GM12865 (cell line): ENCODE measurements at places on chromosomes 12 and 14.

- no peak for DNase-seq
Observed at GRCh38 chr12:87310126-87310525, 719.1 kb downstream of the C12orf50 start.

GRCh38 chr14:106778986-106779385 is 1252.6 kb downstream of the TMEM121 start:
- DNase-seq, result no peak

- DNase-seq, result no peak
Observed at GRCh38 chr14:60573943-60574495, 65.1 kb downstream of the SIX6 start.

DNA sequence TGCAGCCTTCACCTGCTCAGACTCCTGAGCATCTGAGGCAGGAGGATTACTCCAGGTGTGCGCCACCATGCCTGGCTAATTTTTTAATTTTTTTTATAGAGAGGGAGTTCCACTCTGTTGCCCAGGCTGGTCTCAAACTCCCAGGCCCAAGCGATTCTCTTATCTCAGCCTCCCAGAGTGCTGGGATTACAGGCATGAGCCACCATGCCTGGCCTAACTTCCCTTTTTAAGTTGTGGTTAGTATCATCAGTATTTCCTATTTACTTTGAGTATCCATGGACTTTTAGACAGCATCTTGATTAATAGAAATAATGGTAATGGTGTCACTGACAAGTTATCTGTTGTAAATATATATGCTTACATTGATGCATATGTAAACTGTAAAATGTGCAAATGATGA is 116.9 kb downstream of the FGD4 start:
- no peak for DNase-seq

DNA sequence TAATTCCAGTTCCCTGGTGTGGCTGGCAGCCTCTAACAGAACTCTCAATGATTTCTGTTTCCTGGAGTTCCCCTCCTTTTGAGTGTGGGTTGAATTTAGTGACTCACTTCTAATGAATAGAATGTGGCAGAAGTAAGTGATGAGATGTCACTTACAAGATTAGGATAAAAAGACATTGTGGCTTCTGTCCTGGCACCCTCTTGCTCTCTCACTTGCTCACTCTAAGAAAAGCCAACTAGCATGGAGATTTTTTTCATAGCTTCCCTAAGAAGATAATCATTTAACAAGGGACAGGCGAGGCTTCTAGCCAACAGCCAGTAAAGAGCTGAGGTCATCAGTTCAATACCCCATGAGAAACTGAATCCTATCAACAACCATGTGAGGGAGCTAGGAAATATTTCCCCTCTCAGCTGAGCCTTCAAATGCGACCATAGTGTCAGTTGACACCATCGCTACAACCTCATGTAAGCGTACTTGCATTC is 156.7 kb downstream of the TMTC3 start:
- DNase-seq, result peak; percentile 28

DNA sequence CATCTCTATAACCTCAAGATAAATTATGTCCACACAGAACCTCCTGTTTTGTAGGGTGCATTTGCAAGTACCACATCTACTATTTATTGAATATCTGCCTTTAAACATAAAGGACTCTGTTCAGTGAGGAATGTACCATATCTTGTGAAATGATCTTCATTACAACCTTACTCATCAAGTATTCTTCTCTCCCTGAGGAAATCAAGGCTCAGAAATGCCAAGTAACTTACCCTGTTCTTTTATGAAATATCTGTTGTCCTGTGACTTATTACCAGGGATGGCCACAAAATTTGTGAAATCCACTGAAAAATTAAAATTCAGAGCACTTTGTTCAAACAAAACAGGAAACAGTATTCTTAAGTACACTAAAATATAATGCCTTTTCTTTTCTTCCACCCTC is 366.7 kb downstream of the GALC start:
- no peak for DNase-seq

- DNase-seq, result peak; percentile 55
Observed at GRCh38 chr12:30840715-30841114, 85.8 kb upstream of the TSPAN11 start.

DNA sequence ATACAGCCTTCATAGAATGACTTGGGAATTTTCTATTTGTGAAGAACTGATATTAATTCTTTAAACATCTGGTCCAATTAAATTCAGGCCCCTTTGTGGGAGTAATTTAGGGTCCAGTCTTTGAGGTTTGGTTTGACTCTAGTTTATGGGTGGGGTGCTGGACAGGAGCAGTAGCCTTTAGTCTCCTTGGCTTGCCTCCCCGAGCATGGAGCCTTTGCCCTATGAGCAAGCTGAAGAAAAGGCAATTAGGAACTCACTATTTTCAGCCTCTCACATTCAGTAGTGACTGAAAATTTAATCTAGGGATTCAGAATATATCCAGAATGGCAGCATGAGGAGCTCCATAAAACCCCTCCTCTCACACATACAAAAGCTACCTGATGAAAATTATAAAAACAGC is 161.1 kb downstream of the TRHDE start:
- DNase-seq, result no peak

- peak; percentile 84 for DNase-seq
Observed at GRCh38 chr14:20630340-20631022, 11.0 kb downstream of the OR6S1 start.

- peak; percentile 8 for DNase-seq
Observed at GRCh38 chr12:39692258-39692853, 72.8 kb upstream of the ABCD2 start.

- DNase-seq, result peak; percentile 50
Observed at GRCh38 chr12:32302218-32303173, 96.9 kb upstream of the FGD4 start.

DNA sequence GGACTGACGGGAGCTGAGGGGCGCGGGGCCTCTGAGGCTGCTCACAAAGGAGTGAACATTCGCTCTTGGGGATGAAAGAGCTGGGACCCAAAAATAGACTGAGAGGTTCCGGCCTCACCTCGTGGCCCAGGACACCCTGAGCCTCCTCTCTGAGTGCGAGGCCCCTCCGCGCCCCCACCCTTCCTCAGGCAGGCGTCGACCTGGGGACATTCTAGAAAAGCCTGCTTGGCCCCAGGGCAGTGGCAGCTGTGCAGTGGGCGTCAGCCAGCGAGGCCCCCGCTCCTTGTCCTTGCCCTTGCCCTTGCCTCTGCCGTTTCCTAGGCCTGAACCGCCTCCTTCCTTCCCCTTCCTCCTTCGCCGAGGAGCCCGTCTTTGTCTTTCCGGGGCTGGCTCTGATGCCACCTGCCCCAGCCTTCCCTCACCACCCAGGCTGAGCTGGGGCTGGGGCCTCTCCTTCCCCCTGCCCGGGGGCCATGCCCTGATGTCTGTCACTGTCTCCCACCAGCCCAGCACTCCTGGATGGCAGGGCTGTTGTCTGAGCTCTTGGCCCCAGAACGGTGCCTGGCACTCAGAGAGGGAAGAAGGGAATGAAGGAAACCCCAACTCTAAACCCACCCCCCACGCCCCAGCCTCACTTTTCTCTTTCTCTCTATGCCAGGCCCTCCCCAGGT is 208.2 kb upstream of the RTL1 start:
- no peak for DNase-seq

GRCh38 chr12:114729731-114730130 is 45.8 kb upstream of the TBX3 start:
- DNase-seq, result no peak

- no peak for DNase-seq
Observed at GRCh38 chr14:106610691-106611090, 1084.3 kb downstream of the TMEM121 start.

- DNase-seq, result peak; percentile 44
Observed at GRCh38 chr12:128796439-128797118, 27.2 kb downstream of the SLC15A4 start.

- DNase-seq, result peak; percentile 62
Observed at GRCh38 chr12:8860165-8860961, 37.9 kb downstream of the A2ML1 start.

- no peak for DNase-seq
Observed at GRCh38 chr14:91326514-91327249, 82.2 kb upstream of the GPR68 start.

DNA sequence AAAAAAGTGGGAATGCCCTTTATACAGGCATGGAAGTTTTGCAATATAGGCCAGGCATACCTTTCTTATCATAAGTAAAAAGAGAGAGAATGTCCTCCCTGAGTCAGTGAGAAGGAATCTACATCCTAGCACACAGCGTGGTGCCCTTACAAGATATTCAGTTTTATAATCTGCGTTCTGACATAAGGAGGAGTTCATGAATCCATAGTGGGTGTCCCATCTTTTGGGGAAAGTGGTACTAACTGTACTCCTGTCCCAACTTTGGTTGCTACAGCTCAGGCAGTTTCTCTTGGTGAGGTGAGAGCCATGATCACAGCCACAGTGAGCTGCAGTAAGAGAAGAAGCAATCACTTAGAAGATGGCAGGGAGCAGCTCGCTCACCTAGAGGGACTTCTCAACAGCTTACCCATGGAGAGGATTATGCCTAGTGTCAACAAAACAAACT is 332.9 kb downstream of the BCAT1 start:
- DNase-seq, result no peak

DNA sequence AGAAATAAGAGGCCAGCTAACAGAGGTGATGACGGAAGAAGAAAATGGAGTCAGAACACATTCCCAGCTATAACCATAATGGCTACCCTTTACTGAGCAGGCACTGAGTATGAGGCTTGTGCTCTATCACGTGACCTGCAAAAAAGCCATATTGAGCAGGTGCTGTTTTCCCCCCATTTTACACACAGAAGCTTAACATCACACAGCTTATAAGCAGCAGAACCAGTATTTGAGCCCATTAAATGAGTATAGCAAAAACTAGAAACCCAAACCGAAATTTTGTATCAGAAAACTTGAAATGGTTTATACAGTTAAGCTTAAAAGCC is 28.4 kb downstream of the PAPLN start:
- DNase-seq, result no peak

DNA sequence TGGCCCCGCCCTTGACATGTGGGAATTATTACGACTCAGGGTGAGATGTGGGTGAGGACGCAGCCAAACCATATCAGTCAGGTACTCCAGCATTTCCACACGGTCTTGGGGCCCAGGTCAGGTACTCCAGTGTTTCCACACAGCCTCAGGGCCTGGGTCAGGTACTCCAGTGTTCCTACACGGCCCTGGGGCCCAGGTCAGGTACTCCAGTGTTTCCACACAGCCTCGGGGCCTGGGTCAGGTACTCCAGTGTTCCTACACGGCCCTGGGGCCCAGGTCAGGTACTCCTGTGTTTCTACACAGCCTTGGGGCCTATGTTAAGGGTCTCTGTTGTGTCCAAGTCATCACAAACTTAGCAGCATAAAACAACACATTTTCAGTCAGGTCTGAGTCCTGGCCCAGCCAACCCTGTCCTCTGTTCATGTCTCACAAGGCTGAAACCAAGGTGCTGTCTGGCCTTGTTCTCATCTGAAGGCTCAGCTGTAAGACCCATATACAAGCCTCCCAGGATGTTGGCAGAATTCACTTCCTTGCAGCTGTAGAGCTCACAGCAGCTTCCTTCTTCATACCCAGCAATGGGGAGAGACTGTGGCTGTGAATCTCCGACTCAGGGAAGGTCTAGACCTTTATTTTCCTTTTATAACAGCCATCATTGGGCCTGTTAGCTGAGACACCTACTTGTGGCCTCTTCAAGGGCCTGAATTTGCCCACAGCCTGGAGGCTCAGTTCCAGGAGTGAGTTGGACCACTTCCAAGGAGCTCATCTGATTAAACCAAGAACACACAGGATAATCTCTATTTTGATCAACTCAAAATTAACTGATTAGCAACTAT is 107.6 kb upstream of the SFSWAP start:
- peak; percentile 33 for DNase-seq

DNA sequence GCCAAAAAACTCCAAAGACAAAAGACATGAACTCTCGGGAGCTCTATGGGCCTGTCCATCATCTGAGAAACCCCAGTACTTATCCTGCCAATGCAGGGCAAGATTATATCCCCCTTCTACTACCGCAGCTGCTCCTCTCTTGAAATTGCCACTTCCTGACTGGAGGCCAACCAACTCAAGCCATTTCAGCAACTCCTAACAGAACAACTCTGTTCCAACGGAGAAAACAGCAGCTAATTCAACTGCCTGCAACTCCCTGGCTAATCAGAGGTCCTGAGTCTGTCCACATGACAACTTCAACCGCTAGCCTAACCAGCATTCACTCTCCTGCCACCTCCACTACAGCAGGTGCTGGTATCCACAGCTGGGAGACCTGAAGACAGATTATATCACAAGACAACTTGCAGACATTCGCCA is 24.1 kb downstream of the CEP83 start:
- no peak for DNase-seq

GRCh38 chr12:83093426-83093825 is 406.7 kb downstream of the TMTC2 start:
- DNase-seq, result no peak

DNA sequence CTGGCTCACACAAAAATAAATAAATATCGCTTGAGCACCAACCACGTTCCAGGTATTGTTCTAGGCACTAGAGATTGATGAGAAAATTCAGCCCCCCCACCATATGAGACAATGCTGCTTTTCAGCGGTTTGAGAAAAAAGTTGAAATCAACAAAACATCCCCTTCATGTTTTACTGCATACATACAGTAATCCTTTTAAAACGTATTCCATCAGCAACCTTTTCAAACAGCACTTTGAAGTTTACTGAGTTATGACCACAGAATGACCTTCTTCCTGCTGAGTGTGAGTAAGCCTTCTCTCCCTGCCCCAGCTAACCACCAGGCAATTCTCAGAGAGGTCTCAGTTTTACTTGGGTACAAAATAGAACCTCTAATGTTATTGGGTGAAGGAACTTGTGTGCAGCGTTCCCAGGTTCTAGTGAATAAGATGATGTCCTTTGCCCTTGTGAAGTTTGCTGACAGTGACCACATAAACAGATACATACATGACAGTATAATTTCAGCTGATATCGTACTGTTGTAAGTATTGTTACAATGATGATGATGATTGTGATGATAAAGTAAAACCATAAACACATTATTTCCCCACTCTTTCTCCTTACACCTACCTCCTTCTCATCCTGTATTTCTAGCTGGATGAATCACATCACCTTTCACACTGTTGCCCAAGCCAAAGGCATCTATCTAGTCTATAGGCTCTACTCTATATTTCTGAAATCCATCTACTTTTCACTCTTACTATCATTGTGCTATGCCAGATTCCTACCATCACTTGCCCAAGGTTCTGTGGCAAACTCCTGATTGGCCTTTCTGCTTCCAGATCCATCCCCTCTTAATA is 124.4 kb upstream of the KRR1 start:
- peak; percentile 46 for DNase-seq

DNA sequence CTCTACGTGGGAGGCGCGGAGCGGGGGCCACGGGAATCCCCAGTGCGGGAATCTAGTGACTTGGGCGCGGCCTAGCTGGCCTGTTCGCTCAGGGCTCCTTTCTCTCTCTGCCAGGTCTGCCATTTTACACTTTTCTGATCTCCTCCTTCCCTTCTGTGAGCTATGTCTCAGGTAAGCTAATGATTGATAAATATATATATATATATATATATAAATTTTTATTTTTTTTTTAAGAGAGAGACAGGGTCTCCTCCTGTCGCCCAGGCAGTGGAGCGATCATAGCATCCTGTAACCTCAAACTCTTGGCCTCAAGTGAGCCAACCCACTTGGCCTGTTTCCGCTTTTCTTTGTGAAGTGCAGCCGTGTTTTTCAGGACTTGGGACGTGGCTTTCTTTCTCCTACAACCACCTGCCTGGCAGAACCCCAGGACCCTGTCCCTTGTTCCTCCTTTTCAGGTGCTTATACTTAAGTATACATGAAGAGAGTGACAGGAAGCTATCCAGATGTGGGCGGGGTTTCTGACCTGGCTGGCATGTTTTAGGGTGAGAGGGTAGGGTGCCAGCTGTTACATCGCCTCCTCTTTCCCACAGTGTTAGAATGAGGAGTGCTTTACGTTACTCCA is 547 bp downstream of the ZNF140 start:
- DNase-seq, result peak; percentile 19
